ENCODE measurements at places on chromosomes 3 and 15.

GRCh38 chr3:46369151-46369550, 1.6 kb upstream of the CCR5 start:
- no peak for DNase-seq
- H3K27me3 ChIP-seq: no peaks in the 10 kb centered on the region
- no peak overlapping the region for H3K4me3 ChIP-seq
- no peaks in the 10 kb centered on the region for H3K36me3 ChIP-seq
- H3K27ac ChIP-seq: no peak overlapping the region

DNA sequence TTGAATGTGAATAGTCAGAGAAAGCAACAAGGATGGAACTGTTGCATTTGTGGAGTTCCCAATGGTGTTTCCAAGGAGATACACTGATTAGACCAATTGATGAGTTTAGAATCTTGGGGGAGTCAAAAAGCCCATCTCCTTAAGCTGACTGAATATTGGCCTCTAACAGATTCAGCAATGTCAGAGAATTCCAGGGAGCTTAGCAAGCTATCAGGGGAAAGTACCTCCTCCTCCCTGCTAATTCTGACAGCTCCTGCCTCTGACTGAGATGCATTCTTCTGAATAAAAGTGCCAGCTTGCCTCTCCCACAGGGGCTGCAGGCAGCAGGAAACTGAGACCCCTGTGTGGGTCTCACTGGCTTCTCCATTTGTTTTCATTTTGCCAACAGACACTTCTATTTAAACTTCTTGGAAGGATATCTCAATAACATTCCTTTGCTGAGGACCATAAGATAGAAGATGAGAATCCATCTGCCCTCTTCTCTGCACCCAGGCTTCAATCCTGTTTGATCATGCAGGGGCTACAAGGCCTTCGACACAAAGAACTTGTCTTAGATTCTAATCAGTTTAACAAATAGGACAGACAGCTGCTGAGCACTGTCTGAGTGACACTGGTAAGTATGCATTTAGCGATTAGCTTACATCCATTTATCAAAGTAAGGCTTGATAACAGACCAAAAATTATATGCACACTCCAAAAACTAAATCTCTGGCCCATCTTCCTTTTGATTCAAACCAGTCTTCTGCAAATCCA, 1080.8 kb downstream of the TUSC7 start:
- H3K4me1 ChIP-seq: no peaks in the 10 kb centered on the region
- no peak overlapping the region for H3K4me3 ChIP-seq
- DNase-seq: no peak
- no peaks in the 10 kb centered on the region for H3K27me3 ChIP-seq

- H3K27ac ChIP-seq: no peak overlapping the region
- no peak overlapping the region for H3K4me3 ChIP-seq
- H3K27me3 ChIP-seq: no peaks in the 10 kb centered on the region
- DNase-seq: no peak
Observed at GRCh38 chr15:63059573-63060216, 17.1 kb downstream of the TPM1 start.

- DNase-seq: no peak
- no peak overlapping the region for H3K4me3 ChIP-seq
- H3K36me3 ChIP-seq: no peaks in the 10 kb centered on the region
- H3K4me1 ChIP-seq: no peaks in the 10 kb centered on the region
- no peak overlapping the region for H3K27ac ChIP-seq
Observed at GRCh38 chr15:33955945-33956344, 12.4 kb upstream of the CHRM5 start.

DNA sequence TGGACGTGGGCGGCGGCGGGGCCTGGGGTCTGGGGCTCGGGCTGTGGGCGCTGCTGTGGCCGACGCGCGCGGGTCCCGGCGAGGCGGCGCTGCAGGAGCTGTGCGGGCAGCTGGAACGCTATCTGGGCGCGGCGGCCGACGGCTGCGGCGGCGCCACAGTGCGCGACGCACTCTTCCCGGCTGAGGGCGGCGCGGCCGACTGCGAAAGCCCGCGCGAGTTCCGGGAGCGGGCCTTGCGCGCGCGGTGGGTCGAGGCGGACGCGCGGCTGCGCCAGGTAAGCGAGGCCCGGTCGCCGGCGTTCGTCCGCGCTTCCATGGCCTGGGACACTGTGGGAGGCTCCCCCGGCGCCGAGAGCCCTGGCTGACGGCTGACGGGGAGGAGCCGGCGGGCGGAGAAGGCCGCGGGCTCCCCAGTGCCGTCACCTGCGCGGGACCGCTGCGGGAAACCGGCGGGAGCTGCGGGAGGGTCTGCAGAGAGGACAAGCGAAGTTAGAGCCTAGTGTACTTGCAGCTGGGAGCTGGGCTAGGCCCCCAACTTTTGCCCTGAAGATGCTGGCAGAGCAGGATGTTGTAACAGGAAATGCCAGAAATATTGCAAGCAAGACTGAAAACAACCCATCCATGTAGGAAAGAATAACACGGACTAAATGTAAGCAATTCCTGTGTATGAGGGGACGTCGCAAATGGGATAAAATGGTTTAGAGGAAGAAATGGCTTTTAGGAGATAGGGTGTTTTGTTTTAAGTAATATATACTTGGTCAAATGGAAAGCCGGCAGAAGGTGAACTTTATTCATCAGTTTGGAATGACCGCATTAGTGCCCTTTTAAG, 847 bp downstream of the WHAMM start:
- peaks cover 1% of the 10 kb centered on the region for H3K36me3 ChIP-seq
- H3K27ac ChIP-seq: peak overlapping the region; percentile 100
- H3K27me3 ChIP-seq: no peaks in the 10 kb centered on the region
- H3K4me1 ChIP-seq: peaks cover 8% of the 10 kb centered on the region
- peak; percentile 38 for DNase-seq

DNA sequence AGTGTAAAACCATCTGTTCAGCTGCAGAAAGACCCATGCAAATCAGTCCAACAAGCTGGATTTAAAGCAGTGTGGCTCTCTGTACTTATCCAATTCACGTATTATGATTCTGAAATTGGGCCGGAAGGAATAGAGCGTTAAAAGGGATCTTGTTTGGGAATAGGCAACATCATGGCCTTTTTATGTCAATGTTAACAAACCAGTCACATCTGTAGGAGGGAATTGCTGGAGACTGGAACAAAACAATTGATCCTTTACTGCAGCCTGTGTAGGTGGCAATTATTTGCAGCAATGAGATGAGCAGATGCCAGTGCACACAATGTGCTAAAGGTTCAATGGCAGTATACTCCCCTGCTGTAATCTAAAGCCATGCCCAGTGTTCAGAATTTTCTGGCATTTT, 887.4 kb upstream of the ROBO1 start:
- DNase-seq: no peak
- no peaks in the 10 kb centered on the region for H3K36me3 ChIP-seq
- no peaks in the 10 kb centered on the region for H3K4me1 ChIP-seq
- no peaks in the 10 kb centered on the region for H3K27me3 ChIP-seq
- H3K4me3 ChIP-seq: no peak overlapping the region

DNA sequence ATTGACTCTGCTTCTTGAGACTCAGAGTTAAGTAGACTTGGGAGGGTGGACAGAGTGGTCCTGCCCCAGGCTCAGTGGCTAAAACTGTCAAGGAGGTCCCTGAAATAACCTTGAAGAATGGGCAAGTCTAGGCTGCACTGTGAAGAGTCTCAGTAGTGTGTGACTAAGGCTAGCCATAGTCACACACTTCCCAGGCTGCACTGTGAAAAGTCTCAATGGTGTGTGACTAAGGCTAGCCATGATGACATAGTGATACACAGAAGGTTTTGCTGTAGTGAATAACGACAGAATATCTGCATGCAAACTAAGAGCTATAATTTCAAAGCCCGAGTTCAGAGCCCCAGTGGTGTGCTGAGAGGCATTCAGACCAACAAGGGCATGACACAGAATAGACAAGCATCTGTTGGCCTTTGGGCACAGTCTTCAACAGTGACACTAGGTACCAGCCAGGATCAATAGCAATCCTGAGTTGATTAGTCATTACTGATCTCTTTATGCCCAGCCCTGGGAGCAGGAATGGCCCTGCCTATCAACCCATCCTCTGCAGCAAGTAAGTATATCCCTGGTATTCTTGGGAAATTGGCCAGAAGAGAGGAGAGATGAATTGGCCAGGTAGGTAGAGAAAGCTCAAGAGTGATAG, 72.4 kb upstream of the BBX start:
- DNase-seq: no peak
- H3K36me3 ChIP-seq: no peaks in the 10 kb centered on the region
- H3K27me3 ChIP-seq: no peaks in the 10 kb centered on the region
- no peak overlapping the region for H3K4me3 ChIP-seq
- H3K4me1 ChIP-seq: no peaks in the 10 kb centered on the region
- H3K27ac ChIP-seq: no peak overlapping the region

DNA sequence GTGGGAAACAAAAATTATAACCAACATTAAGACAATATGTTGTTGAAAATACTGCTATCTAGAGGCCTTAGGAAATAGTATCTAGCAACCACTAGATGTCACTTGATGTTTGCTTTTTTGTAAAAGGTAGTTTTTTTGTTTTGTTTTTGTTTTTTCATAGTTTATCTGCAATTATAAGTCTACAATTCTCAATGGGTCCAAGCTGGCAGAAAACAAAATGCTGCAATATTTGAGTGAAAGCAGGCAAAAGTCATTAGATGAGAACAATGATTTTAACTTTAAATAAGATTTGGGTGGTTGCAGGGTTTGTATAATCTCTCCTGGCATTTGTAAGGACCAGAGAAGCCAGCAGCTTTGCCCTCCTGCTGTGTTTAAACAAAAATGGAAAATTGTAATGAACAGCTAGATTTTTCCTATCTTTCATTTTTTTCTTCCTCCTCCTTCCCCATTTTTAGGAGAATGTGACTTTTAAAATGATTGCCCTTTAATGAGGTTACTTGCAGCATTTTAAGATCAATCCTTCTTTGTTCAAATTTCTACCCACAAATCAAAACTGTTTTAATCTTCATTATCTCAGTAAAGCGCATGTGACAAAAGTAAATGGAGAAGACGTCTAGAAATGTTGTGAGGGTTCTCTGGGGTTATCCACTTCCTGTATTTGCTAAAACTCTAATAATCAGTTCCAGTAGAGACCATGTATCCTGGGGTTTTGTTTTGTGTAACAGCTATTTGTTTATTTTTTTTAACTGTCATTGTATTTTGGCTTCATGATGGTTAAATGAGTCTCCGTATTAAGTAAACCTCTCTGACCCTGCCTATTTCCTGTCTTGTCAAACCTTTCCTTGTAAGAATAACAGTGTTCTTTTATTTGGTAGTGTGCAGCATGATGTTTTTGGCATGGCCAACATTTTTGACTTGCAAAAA, 27.3 kb downstream of the DUT start:
- no peak overlapping the region for H3K27ac ChIP-seq
- no peaks in the 10 kb centered on the region for H3K36me3 ChIP-seq
- no peaks in the 10 kb centered on the region for H3K4me1 ChIP-seq
- no peak for DNase-seq
- H3K27me3 ChIP-seq: no peaks in the 10 kb centered on the region

- no peak for DNase-seq
- H3K36me3 ChIP-seq: no peaks in the 10 kb centered on the region
- H3K4me1 ChIP-seq: no peaks in the 10 kb centered on the region
- H3K27me3 ChIP-seq: no peaks in the 10 kb centered on the region
- H3K4me3 ChIP-seq: no peak overlapping the region
Observed at GRCh38 chr15:62426387-62426956, 261.4 kb upstream of the C2CD4B start.

DNA sequence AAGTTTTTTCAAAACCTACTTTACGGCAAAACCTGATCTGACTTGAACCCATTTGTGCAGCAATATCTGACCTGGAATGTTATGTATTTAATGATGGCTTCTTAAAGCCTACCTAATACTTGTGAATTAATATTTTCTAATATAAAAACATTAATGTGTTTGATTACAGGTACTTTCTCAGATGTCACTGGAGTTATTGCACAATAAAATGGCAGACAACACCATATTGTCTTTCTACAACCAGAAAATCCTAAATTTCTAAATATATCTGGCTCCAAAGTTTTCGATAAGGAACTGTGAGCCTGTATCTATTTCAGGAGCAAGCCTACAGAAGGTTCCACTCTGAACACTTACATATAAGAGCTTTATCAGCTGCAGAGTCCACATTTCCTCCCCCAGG, 184.5 kb downstream of the ATP8B4 start:
- H3K27me3 ChIP-seq: no peaks in the 10 kb centered on the region
- no peaks in the 10 kb centered on the region for H3K36me3 ChIP-seq
- no peak overlapping the region for H3K4me3 ChIP-seq
- DNase-seq: no peak

- no peaks in the 10 kb centered on the region for H3K27me3 ChIP-seq
- H3K4me3 ChIP-seq: no peak overlapping the region
- no peaks in the 10 kb centered on the region for H3K36me3 ChIP-seq
- no peak overlapping the region for H3K27ac ChIP-seq
Observed at GRCh38 chr3:29324180-29324651, 43.3 kb downstream of the RBMS3 start.

DNA sequence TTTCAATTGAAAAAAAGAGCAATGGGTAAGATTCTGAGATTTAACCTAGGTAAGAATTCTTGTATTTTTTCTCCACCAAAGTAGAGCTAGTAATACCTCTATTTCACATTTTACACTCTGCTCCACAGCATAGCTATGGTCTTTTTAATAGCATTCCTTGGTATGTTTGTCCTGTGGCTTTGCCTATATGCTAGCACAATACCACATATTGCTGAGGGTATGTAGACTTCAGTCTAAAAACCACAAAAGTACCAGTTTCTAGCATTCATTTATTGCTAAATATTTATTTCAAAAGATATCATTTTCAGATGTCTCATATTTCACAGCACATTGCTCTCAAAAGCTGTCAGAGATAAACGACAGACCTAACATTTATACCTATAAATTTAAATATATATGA, 18.2 kb upstream of the EOGT start:
- no peaks in the 10 kb centered on the region for H3K27me3 ChIP-seq
- no peak overlapping the region for H3K27ac ChIP-seq
- H3K36me3 ChIP-seq: peaks cover 44% of the 10 kb centered on the region

DNA sequence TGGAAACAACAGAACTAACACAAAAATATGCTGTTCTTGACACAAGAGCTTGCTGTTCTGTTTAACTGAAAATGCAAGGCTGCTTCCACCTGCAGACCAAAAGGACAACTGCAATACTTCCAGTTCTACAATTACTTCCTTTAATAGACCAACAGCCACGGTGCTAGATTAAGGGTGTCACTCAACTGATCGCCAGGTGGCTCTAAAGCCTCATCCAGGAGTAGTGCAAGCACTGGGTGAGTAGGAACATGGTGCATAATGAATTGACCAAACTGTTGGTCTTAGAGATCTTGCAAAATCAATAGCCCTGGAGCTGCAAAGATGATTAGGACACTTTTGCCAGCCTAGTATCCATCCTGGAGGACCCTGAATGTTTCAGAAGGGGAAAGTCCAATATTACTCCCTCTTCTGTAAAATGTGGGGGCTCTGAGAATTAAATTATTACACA, 3.6 kb upstream of the CLDN16 start:
- DNase-seq: no peak
- H3K36me3 ChIP-seq: no peaks in the 10 kb centered on the region
- no peaks in the 10 kb centered on the region for H3K4me1 ChIP-seq
- H3K4me3 ChIP-seq: no peak overlapping the region
